ENCODE measurements at places on chromosomes 7 and 10. TPM values are rescaled to one million over a fixed set of nuclear protein-coding genes. Genes with fewer than 3 reads are reported as not detected.

The RARRES2 gene
- polyA plus RNA-seq: 1,915 TPM

The GLI3 gene
- polyA plus RNA-seq: 0.09 TPM

The LGI1 gene
- 1.1 TPM for polyA plus RNA-seq

The ASB13 gene
- polyA plus RNA-seq: 44.2 TPM

The MACROH2A2 gene
- polyA plus RNA-seq: 3.5 TPM

The XRCC2 gene
- polyA plus RNA-seq: 0.13 TPM

The SRRM3 gene
- polyA plus RNA-seq: 0.16 TPM

The TMEM270 gene
- 0.09 TPM for polyA plus RNA-seq

The MYH16 gene
- polyA plus RNA-seq: not detected

The UCN3 gene
- not detected for polyA plus RNA-seq

GRCh38 chr10:11433657-11434056 lies 177.8 kb downstream of the USP6NL start:
- no peak overlapping the region for H3K27ac ChIP-seq
- H3K4me1 ChIP-seq: no peaks in the 10 kb centered on the region
- no peak for DNase-seq
- no peaks in the 10 kb centered on the region for H3K27me3 ChIP-seq

GRCh38 chr7:16923019-16923418 lies 41.2 kb upstream of the AGR3 start:
- H3K36me3 ChIP-seq: no peaks in the 10 kb centered on the region
- no peak overlapping the region for H3K4me3 ChIP-seq

DNA sequence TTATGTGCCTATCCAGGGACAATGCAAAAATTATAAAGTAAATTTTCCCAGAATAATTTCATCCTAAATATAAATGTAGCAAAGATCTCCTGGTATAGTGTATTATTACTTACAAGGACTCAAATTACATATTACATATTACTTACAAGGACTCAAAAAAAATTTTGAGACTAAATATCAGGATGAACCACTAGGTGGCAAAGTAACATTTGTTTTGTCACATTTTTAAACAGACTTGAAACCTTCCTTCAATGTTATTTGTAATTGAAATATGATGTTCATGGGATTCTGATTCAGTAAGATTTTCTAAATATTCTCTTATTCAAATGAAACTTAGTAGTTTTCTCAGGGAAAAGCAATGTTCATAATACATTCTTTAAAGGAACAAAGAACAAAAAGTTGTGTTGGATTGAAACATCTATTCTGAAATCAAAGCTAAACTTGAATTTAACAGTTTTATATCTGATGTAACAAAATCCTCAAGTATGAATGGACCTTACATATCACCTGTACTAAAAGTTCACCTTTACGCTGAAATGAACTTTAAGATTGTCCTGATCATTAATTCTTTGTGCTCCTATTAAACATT lies 74.3 kb upstream of the GNAI1 start:
- H3K4me3 ChIP-seq: no peak overlapping the region
- H3K36me3 ChIP-seq: no peaks in the 10 kb centered on the region
- no peaks in the 10 kb centered on the region for H3K27me3 ChIP-seq
- no peak for DNase-seq
- no peaks in the 10 kb centered on the region for H3K4me1 ChIP-seq

GRCh38 chr10:78577712-78578111 lies 491.1 kb upstream of the ZMIZ1 start:
- H3K4me1 ChIP-seq: no peaks in the 10 kb centered on the region
- no peaks in the 10 kb centered on the region for H3K36me3 ChIP-seq
- no peak for DNase-seq
- no peaks in the 10 kb centered on the region for H3K27me3 ChIP-seq
- H3K27ac ChIP-seq: no peak overlapping the region

DNA sequence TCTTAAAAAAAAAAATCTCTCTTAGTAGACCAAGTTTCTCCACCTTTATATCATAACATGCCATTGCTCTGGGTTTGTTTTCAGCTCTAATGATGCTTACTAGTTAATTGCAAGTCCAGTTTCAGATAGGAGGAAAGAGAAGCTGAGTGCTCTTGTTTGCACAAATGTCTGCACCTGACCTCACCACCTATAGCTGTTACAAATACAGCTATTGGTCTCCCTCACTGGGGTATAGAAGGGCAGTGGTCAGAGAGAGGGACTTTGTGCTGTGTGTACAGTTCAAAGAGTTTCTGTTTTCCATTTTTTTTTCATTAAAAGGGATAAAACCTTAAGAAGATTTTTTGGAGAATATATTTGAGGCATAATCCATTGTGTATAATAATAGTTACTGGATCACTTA lies 52.7 kb downstream of the TAS2R16 start:
- H3K27me3 ChIP-seq: no peaks in the 10 kb centered on the region
- no peaks in the 10 kb centered on the region for H3K36me3 ChIP-seq
- no peak overlapping the region for H3K27ac ChIP-seq
- no peaks in the 10 kb centered on the region for H3K4me1 ChIP-seq
- H3K4me3 ChIP-seq: no peak overlapping the region

- peaks cover 8% of the 10 kb centered on the region for H3K36me3 ChIP-seq
- no peak overlapping the region for H3K27ac ChIP-seq
- no peaks in the 10 kb centered on the region for H3K27me3 ChIP-seq
- DNase-seq: no peak
Observed at GRCh38 chr7:75039166-75039565, 34.4 kb downstream of the RCC1L start.

DNA sequence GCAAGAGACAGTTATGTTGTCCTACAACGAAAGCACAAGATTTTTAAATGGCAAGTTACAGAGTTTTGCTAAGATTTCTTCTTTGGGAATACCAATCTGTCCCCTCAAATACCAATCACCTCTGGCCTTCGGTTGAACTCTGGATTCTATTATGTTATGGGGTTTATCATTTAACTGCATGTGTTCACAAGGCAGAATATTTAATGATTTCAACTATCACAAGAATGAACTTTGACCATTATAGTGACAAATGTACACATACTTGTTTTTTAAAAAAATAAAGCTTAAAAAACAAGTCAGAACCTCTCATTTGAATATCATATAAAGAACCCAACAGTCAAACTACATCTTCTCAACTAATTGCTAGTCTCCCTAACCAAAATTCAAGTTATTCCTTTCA lies 11.3 kb downstream of the OAT start:
- no peaks in the 10 kb centered on the region for H3K27me3 ChIP-seq
- H3K36me3 ChIP-seq: peaks cover 11% of the 10 kb centered on the region
- H3K4me1 ChIP-seq: peaks cover 5% of the 10 kb centered on the region
- no peak overlapping the region for H3K4me3 ChIP-seq
- no peak overlapping the region for H3K27ac ChIP-seq

- H3K36me3 ChIP-seq: no peaks in the 10 kb centered on the region
- no peaks in the 10 kb centered on the region for H3K27me3 ChIP-seq
- DNase-seq: no peak
- H3K27ac ChIP-seq: no peak overlapping the region
Observed at GRCh38 chr10:109706026-109706560, 217.2 kb downstream of the XPNPEP1 start.

DNA sequence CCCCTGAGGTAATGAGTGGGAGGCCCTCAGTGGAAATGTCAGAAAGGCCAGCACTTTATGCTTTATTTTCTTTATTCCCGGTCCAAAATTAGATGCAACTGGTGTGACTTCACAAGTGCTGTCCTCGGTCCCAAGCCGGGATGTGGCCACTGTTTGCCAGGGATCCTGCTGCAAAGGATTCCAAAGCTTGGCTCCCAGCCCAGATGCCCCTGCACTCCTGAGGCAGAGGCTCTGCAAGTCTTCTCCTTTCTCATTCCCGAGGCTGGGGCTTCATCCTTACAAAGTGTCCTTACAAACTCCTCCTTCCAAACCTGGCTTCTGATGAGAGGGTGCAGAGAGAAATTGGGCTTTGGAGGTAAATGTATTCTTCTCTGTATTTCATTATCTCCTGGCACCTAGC lies 544.3 kb upstream of the DPP6 start:
- H3K4me3 ChIP-seq: no peak overlapping the region
- no peaks in the 10 kb centered on the region for H3K4me1 ChIP-seq
- no peaks in the 10 kb centered on the region for H3K27me3 ChIP-seq
- no peak for DNase-seq
- H3K27ac ChIP-seq: no peak overlapping the region

DNA sequence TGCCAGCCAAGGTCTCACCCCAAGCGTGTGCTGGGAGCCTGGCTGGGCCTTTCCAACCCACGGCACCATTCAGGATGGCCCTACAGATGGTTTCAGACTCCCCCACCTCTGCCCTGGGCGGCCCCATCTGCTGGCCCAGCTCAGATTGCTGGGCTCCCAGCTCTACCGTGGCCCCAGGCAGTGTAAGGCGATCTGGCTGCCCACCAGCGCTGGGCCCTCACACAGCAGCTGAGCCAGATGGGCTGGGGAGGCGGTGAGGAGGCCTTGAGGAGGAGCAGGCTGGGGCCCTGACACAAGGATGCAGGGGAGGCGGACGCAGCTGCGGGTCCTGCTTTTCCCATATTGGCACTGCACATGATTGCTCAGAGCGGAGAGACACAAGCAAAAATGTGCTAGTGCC lies 162.8 kb downstream of the NRF1 start:
- H3K4me1 ChIP-seq: peaks cover 5% of the 10 kb centered on the region
- no peak for DNase-seq
- peaks cover 2% of the 10 kb centered on the region for H3K27me3 ChIP-seq
- H3K27ac ChIP-seq: no peak overlapping the region

- no peaks in the 10 kb centered on the region for H3K36me3 ChIP-seq
- H3K4me3 ChIP-seq: no peak overlapping the region
- no peaks in the 10 kb centered on the region for H3K27me3 ChIP-seq
- DNase-seq: no peak
Observed at GRCh38 chr10:80492848-80493521, 38.9 kb downstream of the TSPAN14 start.

GRCh38 chr10:96688789-96689188 lies 31.5 kb downstream of the PIK3AP1 start:
- H3K4me1 ChIP-seq: peaks cover 13% of the 10 kb centered on the region
- DNase-seq: no peak
- no peak overlapping the region for H3K4me3 ChIP-seq
- H3K36me3 ChIP-seq: no peaks in the 10 kb centered on the region
- H3K27me3 ChIP-seq: no peaks in the 10 kb centered on the region
- H3K27ac ChIP-seq: no peak overlapping the region

DNA sequence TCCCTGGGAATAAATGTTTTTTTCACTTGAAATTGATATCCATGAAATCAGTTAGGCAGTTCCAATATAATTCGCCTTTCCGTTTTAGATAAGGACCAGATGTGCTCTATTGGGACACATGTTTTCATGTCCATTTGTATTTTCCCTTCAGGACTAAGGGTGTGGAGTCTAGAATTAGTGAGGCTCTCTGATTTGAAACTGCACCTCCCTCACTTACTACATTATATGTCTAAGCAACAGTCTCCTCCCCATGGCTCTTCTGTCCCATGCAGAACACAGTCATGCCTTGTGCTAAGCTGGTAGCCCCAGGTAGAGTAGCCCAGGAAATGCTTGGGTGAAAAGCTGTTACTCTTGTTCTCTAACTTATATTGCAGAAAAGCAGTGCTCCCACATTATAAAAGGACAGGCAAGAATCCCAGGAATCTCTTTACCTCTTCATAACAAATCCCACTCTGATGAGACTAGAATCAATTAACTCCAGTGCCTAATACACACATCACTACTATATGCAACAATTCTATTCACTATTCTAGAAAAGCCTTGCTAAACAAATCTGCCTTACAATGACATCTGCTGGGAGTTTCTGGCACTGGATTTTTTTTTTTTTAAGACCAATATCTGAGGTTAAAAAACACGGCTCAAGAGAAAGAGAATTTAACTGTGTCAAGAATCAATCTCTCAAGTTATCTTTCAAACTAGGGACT lies 293.9 kb downstream of the SNX13 start:
- no peak overlapping the region for H3K27ac ChIP-seq
- H3K36me3 ChIP-seq: no peaks in the 10 kb centered on the region
- H3K4me1 ChIP-seq: peaks cover 1% of the 10 kb centered on the region
- no peaks in the 10 kb centered on the region for H3K27me3 ChIP-seq

DNA sequence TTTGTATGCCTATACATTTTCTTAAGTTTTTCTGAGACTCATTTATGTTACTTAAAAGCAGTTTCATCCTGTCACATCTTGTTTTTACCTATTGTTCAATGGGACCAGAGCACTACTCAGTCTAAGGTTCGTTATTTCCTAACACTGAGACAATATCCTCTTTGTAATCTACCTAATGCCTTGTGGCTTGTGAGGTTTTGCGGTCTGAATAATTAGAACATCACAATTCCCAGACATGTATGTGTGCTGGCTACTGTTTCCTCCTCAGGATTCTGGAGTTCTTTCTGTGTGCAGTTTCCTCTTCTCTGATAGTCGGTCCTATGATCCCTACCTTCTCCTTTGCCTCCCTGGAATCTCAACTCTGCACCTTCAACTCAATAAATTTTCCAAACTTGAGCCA lies 620.2 kb downstream of the ANKRD7 start:
- no peaks in the 10 kb centered on the region for H3K27me3 ChIP-seq
- no peaks in the 10 kb centered on the region for H3K4me1 ChIP-seq
- DNase-seq: no peak
- no peaks in the 10 kb centered on the region for H3K36me3 ChIP-seq

DNA sequence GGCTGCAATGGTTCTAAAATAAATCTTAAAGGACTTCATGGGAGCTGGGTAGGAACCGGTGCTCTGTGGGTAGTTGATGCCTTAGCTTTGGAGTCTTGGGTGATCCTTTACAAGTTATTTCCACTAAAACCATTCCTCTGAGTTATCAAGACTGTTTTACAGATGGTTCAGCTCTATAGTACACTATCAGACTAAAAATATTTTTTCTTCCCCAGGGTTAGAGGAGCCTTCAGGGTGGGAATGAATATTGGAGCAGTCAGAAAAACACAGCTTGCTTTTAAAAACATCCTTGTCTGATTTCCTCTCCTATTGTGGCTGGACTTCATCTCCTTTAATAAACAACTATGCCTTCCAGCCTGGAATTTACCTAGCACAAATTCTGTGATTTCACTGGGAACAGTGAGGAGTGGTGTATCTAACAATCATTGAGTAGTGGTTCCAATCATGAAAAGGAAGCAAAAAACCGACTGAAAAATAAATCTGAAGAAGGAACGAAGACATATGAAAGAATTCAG lies 102.6 kb upstream of the AFAP1L2 start:
- H3K4me3 ChIP-seq: no peak overlapping the region
- H3K27ac ChIP-seq: no peak overlapping the region
- no peaks in the 10 kb centered on the region for H3K36me3 ChIP-seq
- peaks cover 16% of the 10 kb centered on the region for H3K4me1 ChIP-seq

GRCh38 chr10:69846293-69846921 lies 44.7 kb downstream of the COL13A1 start:
- no peak for DNase-seq
- no peak overlapping the region for H3K4me3 ChIP-seq
- no peaks in the 10 kb centered on the region for H3K36me3 ChIP-seq
- H3K27ac ChIP-seq: no peak overlapping the region

DNA sequence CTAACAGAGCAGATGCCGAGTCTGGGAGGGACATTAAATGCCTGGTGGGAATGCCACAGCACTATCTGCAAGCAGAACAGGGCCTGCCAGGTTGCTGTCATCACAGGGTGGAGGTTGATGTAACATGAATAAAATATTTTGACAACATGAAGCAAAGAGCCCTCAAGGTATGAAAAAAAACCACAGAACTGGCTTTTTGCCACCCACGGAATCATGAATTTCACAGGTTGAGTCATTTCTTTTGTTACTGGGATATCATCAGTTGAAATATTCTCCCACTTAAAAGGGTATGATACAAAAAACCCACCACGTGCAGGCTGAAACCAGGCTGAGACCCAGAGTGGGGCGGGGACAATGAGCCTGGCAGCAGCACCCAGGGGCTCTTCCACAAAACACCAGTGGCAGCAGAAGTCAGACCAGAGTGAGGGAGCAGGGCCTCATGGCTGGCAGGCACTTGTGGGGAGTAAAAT lies 220.1 kb downstream of the TNS3 start:
- H3K27me3 ChIP-seq: no peaks in the 10 kb centered on the region
- no peak overlapping the region for H3K4me3 ChIP-seq
- H3K27ac ChIP-seq: no peak overlapping the region
- peaks cover 11% of the 10 kb centered on the region for H3K36me3 ChIP-seq
